ENCODE measurements at places on chromosomes 6 and 20. TPM values are rescaled to one million over a fixed set of nuclear protein-coding genes. Genes with fewer than 3 reads are reported as not detected.
A peak's percentile ranks its signal among the peaks of the same experiment; 100 is the strongest.

The ZNF391 gene
- total RNA-seq: 22.5 TPM

The EPPIN gene
- not detected for total RNA-seq

The AVP gene
- not detected for total RNA-seq

- peak; percentile 85 for DNase-seq
- H3K27ac ChIP-seq: no peak within 1 kb of the TSS
- peaks cover 38% of the 10 kb centered on the region for H3K4me1 ChIP-seq
- H3K36me3 ChIP-seq: no peaks in the 10 kb centered on the region
These were observed at the start of gene MAFB for GRCh38 chr20:40689100-40689942. Gene MAFB, minus strand, starts transcription at chr20:40689236. Its CDS starts 386 bp downstream, at chr20:40688850.

DNA sequence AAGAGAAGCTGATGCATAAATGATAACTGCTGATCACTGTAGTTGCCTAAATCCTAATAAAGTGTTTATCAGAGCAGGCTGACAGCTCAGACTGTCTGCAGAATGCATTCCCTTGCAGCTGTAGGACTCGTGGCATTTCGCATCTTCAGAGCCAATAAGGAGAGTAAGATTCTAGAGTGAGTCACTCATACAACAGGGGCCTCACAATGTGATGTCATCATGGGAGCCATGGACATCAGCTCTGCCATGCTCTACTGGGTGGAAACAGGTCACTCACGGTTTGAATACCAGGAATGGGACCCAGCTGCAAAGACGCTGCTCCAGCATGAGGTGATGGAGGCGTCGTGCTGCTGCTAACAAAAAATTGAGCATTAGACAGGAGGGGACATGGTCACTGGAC is 7.4 kb downstream of the FAM209B start:
- no peak for DNase-seq
- H3K4me3 ChIP-seq: no peak overlapping the region
- no peaks in the 10 kb centered on the region for H3K4me1 ChIP-seq
- H3K27me3 ChIP-seq: no peaks in the 10 kb centered on the region

GRCh38 chr6:125528621-125529041 is 220.8 kb upstream of the HEY2 start:
- H3K36me3 ChIP-seq: no peaks in the 10 kb centered on the region
- DNase-seq: peak; percentile 84
- H3K4me3 ChIP-seq: peak overlapping the region; percentile 37
- peaks cover 20% of the 10 kb centered on the region for H3K4me1 ChIP-seq

DNA sequence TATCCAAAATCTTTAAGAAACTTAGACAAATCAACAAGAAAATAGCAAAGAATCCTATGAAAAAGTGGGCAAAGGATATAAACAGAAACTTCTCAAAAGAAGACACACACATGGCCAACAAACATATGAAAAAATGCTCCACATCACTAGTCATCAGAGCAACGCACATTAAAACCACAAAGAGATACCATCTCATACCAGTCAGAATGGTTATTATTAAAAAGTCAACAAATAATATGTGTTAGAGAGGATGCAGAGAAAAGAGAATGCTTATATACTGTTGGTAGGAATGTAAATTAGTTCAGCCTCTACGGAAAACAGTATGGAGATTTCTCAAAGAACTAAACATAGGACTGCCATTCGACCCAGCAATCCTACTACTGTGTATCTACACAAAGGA is 212.0 kb upstream of the DTNBP1 start:
- H3K4me3 ChIP-seq: no peak overlapping the region
- no peak overlapping the region for H3K27ac ChIP-seq
- no peaks in the 10 kb centered on the region for H3K36me3 ChIP-seq
- H3K27me3 ChIP-seq: no peaks in the 10 kb centered on the region
- no peak for DNase-seq

GRCh38 chr6:69138148-69138547 is 503.1 kb downstream of the ADGRB3 start:
- H3K4me3 ChIP-seq: no peak overlapping the region
- H3K27me3 ChIP-seq: no peaks in the 10 kb centered on the region
- no peaks in the 10 kb centered on the region for H3K36me3 ChIP-seq
- no peak overlapping the region for H3K27ac ChIP-seq
- H3K4me1 ChIP-seq: no peaks in the 10 kb centered on the region
- DNase-seq: no peak

- no peaks in the 10 kb centered on the region for H3K27me3 ChIP-seq
- no peak for DNase-seq
- peaks cover 12% of the 10 kb centered on the region for H3K4me1 ChIP-seq
- H3K36me3 ChIP-seq: peaks cover 5% of the 10 kb centered on the region
- no peak overlapping the region for H3K4me3 ChIP-seq
- H3K27ac ChIP-seq: no peak overlapping the region
These were observed 78.7 kb downstream of the GMDS start for GRCh38 chr6:2166717-2167116.

- H3K4me3 ChIP-seq: no peak overlapping the region
- H3K36me3 ChIP-seq: peaks cover 11% of the 10 kb centered on the region
- H3K27ac ChIP-seq: no peak overlapping the region
- no peak for DNase-seq
- H3K27me3 ChIP-seq: no peaks in the 10 kb centered on the region
These were observed 125.8 kb upstream of the SRSF6 start for GRCh38 chr20:43331906-43332305.

DNA sequence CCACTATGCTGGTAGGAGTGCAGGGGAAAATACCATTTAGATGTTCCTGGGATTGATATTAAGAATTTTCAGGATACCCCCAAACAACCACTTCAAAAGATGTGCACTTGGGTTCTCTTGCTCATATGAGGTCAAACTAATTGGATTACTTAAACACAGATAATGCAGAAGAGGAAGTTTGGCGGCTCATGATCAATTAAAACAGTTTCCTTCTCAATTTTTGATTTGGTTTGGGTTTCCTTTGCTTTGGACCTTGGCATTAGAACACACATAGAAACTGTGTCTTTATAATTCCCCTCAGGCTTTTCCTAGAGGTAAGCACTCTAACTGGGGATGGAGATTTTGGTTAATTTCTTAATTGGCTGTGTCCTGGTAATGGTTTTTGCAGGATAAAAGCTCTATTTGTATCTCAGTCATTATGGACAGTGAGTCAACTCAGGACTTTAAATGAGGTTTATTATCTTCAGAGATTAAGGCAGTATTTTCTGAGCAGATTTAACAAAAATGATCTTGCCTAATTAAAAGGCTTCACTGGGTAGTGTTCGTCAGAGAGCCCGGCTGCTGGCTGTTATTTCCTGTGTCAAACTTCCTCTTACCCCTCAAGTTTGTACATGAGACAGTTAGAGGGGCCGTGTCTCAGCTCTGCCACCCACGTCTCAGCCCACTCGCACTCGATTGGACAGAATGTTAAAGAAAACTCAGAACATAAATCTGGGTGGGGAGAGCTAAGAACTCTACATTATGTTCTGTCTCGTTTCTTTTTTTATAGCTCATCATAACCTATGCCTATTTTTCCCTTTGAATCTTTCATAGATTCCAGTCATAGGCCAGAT is 50.3 kb upstream of the PREP start:
- H3K36me3 ChIP-seq: no peaks in the 10 kb centered on the region
- H3K4me3 ChIP-seq: no peak overlapping the region
- H3K27ac ChIP-seq: no peak overlapping the region
- no peaks in the 10 kb centered on the region for H3K27me3 ChIP-seq
- no peak for DNase-seq

GRCh38 chr20:18728870-18729224 is 84.7 kb upstream of the SCP2D1 start:
- H3K27me3 ChIP-seq: no peaks in the 10 kb centered on the region
- no peaks in the 10 kb centered on the region for H3K4me1 ChIP-seq
- DNase-seq: no peak
- no peak overlapping the region for H3K4me3 ChIP-seq
- no peak overlapping the region for H3K27ac ChIP-seq

GRCh38 chr6:16286151-16286522 is 47.8 kb downstream of the GMPR start:
- H3K36me3 ChIP-seq: no peaks in the 10 kb centered on the region
- H3K4me3 ChIP-seq: peak overlapping the region; percentile 31
- H3K4me1 ChIP-seq: no peaks in the 10 kb centered on the region
- H3K27ac ChIP-seq: no peak overlapping the region

DNA sequence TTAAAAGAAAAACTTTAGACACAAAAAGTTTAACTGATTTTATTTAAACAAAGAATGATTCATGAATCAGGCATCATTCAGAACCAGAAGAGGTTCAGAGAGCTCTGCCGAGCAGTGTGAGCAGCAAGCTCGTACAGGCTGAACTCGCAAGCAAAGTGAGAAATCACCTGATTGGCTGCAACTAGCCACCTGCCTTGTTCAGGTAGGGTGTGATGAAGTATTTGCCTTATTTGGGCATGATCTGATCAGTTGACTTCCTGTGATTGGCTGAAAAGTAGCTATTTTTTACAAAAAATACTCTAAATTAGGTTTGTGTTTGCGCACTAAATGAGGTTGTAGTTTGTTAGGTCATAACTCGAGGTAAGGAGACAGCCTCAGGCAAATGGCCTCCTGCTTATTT is 80.7 kb downstream of the HIVEP1 start:
- H3K4me3 ChIP-seq: no peak overlapping the region
- H3K4me1 ChIP-seq: peaks cover 2% of the 10 kb centered on the region
- H3K36me3 ChIP-seq: no peaks in the 10 kb centered on the region
- H3K27me3 ChIP-seq: no peaks in the 10 kb centered on the region

DNA sequence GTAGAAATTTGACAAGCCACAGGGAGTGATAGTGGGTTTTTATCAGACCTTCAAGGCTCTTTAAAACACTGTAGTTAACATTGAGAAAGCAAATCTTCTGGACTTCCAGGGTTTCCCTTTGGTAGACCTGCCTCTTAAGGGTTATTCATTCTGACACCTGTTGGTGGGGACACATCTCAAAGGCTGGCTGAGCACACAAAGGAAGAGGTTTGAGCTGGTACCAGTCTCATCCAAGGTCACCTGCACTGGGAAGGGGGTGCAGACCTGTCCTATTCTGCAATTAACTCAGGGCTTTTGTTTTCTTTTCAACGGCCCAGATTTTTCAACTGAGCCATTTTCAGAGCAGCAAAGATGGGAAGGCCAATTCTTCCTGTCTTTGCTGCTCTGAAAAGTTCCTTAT is 45.6 kb downstream of the EDN1 start:
- H3K27me3 ChIP-seq: no peaks in the 10 kb centered on the region
- peaks cover 12% of the 10 kb centered on the region for H3K4me1 ChIP-seq
- no peak for DNase-seq
- H3K4me3 ChIP-seq: no peak overlapping the region
- H3K27ac ChIP-seq: peak overlapping the region; percentile 73

GRCh38 chr6:138203315-138203714 is 15.0 kb downstream of the PBOV1 start:
- peaks cover 6% of the 10 kb centered on the region for H3K4me1 ChIP-seq
- no peak for DNase-seq
- no peaks in the 10 kb centered on the region for H3K36me3 ChIP-seq

DNA sequence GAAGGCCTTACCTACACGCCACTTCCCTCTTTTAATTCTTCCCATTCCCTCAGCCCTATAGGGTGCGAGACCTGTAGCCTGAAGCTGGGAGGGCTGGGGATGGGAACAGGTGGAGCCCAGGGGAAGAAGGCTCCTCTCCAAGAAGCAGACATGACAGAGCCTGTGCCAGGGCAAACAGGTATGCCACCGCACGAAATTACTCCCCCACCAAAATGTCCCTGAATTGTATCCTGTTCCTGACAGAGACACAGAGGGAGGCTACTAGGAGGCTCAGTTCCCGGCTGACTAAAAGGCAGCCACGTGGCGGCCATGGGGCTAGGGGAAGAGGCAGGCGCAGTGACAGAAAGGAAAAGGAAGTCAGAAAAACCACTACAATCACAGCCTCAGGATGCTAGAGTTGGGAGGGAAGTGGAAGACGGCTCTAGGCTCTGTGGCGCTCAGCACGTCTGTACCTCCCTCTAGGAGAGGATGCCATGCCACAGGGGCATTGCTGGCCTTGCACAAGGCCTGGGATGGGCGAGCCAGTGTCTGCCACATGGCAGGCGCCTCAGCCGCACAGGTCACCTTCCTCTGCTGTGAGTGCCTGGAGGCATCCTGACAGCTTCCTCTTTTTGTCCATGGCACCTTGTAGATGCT is 27.7 kb downstream of the TFEB start:
- DNase-seq: no peak
- H3K4me3 ChIP-seq: no peak overlapping the region
- no peaks in the 10 kb centered on the region for H3K27me3 ChIP-seq

DNA sequence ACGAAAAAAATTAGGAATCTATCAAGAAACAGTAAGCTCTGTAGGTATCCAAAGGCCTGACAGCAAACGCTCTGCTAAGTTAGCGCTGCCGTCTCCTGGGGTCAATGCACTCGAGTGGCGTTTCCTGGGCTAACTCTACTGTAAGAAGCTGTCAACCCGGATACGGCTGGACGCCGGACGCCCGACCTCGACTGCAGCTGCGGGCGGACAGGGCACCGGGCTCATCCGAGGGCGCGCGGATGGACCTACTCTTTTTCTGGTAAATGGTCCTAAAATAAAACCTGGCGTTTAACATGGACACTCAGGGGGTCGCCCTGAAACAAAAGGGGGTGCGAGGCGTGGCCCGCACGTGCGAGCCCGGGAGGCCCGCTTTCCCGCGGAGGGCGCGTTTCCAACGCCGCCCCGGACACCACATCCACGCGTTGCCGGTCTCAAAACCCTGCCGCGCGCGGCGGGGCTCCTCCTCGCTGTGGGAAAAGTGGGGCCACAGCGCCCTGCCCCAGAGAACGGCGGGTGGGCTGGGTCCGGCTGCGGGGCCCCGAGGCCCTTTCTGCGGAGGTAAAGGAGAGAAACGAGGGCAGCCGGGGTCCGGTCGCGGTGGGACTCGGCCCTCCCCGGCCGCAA is 537 bp downstream of the TCP1 start:
- H3K4me1 ChIP-seq: peaks cover 19% of the 10 kb centered on the region
- DNase-seq: peak; percentile 61
- H3K27ac ChIP-seq: peak overlapping the region; percentile 47
- peaks cover 59% of the 10 kb centered on the region for H3K36me3 ChIP-seq
- peak overlapping the region; percentile 81 for H3K4me3 ChIP-seq

DNA sequence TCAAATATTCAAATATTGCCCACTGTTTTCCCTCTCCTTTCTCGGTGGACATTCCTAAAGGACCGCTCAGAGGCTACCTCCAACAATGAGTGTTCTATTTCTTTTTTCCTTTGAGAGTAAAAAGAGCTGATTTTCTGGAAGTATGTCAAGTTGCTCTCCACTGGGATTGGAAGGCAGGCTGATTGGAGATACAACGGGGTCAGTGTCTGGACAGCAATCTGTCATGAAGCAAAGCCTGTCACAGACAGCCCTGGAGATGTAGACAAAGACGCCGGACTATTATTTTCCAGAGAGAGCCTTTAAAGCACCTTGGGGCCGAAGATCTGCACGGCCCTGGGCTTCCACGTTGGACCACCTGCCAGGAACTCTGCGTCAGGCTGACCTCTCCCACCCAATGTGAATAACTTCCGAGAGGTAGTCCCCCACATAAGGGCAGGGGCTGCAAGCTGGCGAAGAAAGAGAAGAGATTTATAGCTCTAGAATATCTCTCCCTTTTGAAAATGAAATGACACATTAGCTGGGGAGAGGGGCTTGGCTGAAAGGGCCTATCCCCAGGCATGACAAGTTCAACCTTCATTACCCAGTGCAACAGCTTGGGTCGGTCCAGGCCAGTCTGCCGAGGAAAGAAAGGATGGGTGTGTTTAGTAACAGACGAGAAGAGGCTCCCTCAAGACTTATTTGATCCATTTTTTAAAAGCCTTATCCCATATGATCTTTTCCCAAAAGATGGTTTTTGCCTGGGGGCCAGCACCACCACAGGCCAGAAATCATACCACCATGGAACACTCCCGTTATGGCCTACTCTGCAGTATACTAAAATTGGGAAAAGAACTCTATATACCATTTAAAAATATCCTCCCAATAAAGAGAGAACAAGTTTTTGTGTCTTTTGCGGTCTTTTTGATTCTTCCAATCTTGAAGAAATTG is 131.1 kb downstream of the OLIG3 start:
- H3K4me1 ChIP-seq: peaks cover 9% of the 10 kb centered on the region
- no peak overlapping the region for H3K4me3 ChIP-seq

- no peak overlapping the region for H3K4me3 ChIP-seq
- no peaks in the 10 kb centered on the region for H3K36me3 ChIP-seq
- H3K4me1 ChIP-seq: no peaks in the 10 kb centered on the region
- no peak overlapping the region for H3K27ac ChIP-seq
These were observed 125.0 kb upstream of the BACH2 start for GRCh38 chr6:90421666-90422065.

All from GM23338 (cell line).